MM.1S (cell line): ENCODE measurements at places on chromosomes 6 and 20.
A peak's percentile ranks its signal among the peaks of the same experiment; 100 is the strongest.

- no peaks in the 10 kb centered on the region for H3K36me3 ChIP-seq
- no peak overlapping the region for H3K27ac ChIP-seq
- H3K27me3 ChIP-seq, result no peaks in the 10 kb centered on the region
- DNase-seq, result no peak
- H3K4me3 ChIP-seq, result no peak overlapping the region
- no peaks in the 10 kb centered on the region for H3K4me1 ChIP-seq
Observed at GRCh38 chr20:39862470-39862891, 826.6 kb downstream of the MAFB start.

GRCh38 chr6:63509652-63510352 lies 62.5 kb upstream of the LOC128125822 start:
- no peaks in the 10 kb centered on the region for H3K36me3 ChIP-seq
- H3K4me3 ChIP-seq, result no peak overlapping the region
- no peak overlapping the region for H3K27ac ChIP-seq

GRCh38 chr20:48026981-48027592 lies 241.8 kb upstream of the SULF2 start:
- H3K4me1 ChIP-seq, result 0 out of 2 replicates have a peak, but pooled peaks cover 4% of the 10 kb centered on the region
- no peaks in the 10 kb centered on the region for H3K27me3 ChIP-seq
- no peak for DNase-seq
- no peaks in the 10 kb centered on the region for H3K36me3 ChIP-seq

DNA sequence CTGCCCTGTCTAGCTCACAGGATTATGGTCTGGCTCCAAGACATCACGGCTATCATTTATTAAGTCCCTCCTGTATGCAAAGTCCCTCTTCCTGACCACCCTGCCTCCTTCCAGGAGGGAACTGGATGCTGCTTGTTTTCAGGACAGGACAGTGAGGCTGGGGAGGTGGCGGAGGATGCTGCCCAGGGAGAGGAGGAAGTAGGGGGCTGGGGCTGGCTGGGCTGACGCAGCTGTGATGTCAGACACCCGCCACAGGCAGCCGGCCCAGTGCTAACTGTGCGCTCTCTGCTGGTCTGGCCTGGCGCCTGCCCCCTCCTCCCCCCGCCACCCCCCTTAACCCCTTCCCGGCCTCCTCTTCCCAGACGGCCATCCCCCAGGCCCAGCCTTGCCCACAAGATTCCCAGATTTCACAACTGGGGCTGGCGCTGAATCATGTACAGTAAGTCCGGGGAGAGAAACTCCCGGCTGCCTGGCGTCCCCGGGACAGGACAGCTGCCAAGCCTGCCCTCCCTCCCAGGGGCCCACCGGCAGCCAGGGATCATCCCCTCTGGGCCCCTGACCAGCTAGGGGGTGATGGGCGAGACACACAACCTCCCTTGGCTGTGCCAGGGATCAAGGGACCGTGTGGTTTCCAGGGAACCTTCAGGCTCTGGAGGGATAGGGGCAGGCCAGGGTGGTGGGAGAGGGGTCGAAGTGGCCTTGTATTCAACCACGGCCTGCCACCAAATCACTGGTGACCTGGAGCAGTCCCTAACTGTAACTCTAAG lies 118.1 kb downstream of the CEBPB start:
- H3K27me3 ChIP-seq, result peaks cover 84% of the 10 kb centered on the region
- DNase-seq, result no peak
- H3K4me3 ChIP-seq, result no peak overlapping the region
- no peaks in the 10 kb centered on the region for H3K4me1 ChIP-seq
- H3K27ac ChIP-seq, result no peak overlapping the region
- H3K36me3 ChIP-seq, result no peaks in the 10 kb centered on the region

- no peak for DNase-seq
- H3K36me3 ChIP-seq, result no peaks in the 10 kb centered on the region
- H3K4me3 ChIP-seq, result no peak overlapping the region
- H3K4me1 ChIP-seq, result no peaks in the 10 kb centered on the region
Observed at GRCh38 chr20:40938020-40938419, 90.6 kb upstream of the TOP1 start.

DNA sequence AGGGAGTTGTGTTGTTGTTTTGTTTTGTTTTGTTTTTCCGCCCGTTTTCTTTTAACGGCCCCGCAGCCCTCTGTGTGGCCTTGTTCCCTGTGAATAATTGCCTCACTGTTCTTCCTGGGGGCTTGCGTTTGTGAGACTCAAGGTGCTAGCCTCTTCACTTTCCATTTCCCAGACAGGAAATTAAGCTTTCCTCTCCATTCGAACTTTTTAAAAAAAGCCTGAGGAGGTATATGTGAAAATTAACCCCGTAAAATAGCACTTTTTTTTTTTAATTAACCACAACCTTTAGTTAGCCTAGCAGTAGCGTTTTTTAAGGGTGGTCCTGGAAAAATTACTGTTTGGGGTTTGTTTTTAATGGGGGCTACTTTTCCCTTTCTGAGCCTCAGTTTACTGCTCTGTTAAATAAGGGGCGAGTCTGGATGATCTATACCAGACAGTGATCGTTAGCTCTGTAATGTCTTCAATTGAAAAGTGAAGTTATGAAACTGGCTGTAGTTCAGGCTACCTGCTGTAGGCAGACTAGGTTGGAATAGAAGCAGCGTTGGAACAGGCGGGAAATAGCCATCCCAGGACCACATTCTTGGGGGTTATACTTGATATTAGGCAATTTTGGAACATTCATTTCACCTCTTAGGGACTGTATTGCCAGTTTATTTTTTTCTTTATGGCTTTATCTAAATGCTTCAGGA lies 1.7 kb downstream of the STX16 start:
- no peak for DNase-seq
- peaks cover 9% of the 10 kb centered on the region; the same call in 1 of the 2 replicates for H3K4me1 ChIP-seq
- peak overlapping the region; percentile 58; the same call in 1 of the 2 replicates for H3K27ac ChIP-seq
- H3K4me3 ChIP-seq, result peak overlapping the region; percentile 100

GRCh38 chr6:34095741-34096140 lies 50.1 kb downstream of the GRM4 start:
- no peak overlapping the region for H3K4me3 ChIP-seq
- peaks cover 17% of the 10 kb centered on the region for H3K4me1 ChIP-seq
- H3K27me3 ChIP-seq, result peaks cover 44% of the 10 kb centered on the region
- no peaks in the 10 kb centered on the region for H3K36me3 ChIP-seq
- H3K27ac ChIP-seq, result no peak overlapping the region

DNA sequence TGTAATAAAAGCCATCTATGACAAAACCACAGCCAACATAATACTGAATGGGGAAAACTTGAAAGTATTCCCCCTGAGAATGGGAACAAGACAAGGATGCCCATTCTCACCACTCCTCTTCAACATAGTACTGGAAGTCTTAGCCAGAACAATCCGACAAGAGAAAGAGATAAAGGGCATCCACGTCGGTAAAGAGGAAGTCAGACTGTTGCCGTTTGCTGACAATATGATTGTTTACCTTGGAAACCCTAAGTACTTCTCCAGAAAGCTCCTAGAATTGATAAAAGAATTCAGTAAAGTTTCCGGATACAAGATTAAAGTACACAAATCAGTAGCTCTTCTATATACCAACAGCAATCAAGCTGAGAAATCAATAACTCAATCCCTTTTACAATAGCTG lies 14.0 kb upstream of the RUNX2 start:
- no peaks in the 10 kb centered on the region for H3K36me3 ChIP-seq
- no peak overlapping the region for H3K27ac ChIP-seq

DNA sequence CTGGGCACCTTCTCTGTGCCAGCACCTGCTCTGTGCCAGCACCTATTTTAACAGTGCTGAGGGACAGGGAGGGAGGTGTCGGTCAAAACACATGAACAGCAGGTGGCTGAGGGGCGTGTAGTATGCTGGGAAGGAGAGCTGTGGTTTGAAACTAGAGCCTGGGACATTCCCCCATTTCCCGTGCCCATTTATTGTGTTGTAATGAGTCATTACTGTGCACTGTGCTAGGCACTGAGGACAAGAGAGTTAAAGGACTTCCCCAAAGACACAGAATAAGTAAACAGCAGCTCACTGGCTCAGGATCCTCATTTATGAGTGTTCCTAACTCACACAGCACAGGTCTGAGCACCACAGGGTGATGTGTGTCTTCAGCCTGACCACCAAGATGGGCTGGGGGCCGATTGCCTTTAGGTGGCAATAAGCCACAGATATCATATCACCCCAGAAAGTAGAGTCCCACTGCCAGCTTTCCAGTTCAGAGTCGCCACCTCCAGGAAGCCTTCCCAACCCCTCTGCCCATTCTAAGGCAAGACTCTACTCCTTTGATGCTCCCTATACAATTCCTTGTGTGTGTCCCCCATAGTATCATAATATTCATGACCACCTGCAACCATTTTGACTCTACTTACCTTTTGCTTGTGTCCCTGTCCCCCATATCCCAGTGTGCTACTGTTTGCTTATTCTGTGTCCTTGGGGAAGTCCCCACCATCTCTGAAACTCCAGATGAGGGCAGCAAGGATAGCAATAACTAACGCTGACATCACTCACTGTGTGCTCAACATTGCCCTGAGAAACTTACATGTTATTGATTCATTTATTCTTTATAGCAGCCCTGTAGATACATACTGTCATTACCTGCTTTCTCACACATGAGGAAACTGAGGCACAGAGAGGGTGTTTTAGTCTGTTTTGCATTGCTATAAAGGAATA lies 87.3 kb downstream of the TOX2 start:
- H3K27me3 ChIP-seq, result no peaks in the 10 kb centered on the region
- H3K4me1 ChIP-seq, result peaks cover 38% of the 10 kb centered on the region
- H3K4me3 ChIP-seq, result peak overlapping the region; percentile 31

DNA sequence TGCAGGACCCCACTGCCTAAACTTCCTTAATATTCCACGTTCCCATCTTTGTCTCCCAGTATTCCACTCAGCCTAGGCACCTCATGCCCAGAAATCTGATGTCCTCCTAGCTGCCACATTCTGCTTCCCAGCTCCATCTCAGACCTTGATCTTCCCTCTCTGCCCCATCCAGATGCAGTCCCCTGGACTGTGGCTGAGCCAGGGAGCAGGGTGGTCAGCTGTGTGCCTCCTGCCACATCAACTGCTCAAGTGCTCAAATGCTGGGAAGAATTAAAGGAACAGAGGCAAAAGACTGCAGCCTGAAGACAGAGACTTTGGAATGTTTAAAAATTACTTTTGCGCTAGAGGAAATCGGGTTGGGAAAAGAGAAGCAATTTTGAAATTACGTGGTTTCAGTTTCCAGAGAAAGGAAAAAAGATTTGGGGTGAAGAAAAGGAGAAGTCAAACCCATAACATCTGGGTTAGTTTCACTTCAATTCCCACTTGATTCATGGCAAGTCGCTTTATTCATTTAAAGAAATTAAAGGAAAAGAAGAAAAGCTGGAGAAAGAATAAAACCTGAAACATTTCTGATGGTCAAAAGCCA lies 704.8 kb downstream of the PTPRT start:
- H3K27me3 ChIP-seq, result no peaks in the 10 kb centered on the region
- H3K27ac ChIP-seq, result no peak overlapping the region
- H3K36me3 ChIP-seq, result no peaks in the 10 kb centered on the region
- no peak for DNase-seq
- no peak overlapping the region for H3K4me3 ChIP-seq
- no peaks in the 10 kb centered on the region for H3K4me1 ChIP-seq

DNA sequence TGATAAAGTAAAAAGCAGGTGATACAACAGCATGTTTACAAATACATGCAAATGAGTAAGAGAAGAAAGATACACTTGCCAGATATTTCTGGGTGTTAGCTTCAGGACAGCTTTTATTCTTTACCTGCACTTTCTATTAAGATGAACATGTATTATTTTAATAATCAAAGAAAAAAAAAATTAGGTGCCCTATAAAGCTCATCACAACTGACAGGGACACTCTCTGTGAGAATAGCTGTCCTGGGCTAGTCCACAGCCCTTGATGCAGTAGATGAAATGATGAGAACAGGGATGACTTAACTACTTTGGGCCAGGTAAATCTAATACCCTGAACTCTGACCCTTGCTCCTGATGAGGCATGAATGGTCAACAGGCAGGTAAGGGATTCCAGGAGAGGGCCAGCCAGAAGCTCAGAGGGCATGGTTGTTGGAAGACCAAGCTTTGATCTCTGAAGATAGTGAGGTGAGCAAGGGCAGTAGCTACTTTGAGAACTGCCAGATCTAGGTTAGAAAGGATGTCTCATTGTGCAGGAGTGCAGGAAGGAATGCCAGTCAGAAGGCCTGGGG lies 15.6 kb downstream of the NSFL1C start:
- H3K27ac ChIP-seq, result no peak overlapping the region
- no peak overlapping the region for H3K4me3 ChIP-seq
- DNase-seq, result no peak
- H3K4me1 ChIP-seq, result no peaks in the 10 kb centered on the region
- H3K27me3 ChIP-seq, result no peaks in the 10 kb centered on the region

DNA sequence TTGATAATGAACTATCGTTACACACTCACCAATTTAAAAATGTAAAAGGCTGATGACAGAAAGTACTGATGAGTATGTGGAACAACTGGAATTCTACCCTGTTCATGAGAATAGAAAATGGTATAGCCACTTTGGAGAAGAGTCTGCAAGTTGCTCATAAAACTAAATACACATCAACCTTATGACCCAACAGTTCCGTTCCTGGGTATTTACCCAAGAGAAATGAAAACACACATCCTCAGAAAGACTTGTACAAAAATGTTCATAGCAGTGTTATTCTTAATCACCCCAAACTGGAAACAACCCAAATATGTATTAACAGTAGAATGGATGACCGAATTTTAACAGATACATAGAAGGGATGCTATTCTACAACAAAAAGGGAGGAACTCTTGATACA lies 145.7 kb upstream of the LRFN2 start:
- H3K4me3 ChIP-seq, result no peak overlapping the region
- H3K27ac ChIP-seq, result no peak overlapping the region
- no peak for DNase-seq
- H3K4me1 ChIP-seq, result no peaks in the 10 kb centered on the region

DNA sequence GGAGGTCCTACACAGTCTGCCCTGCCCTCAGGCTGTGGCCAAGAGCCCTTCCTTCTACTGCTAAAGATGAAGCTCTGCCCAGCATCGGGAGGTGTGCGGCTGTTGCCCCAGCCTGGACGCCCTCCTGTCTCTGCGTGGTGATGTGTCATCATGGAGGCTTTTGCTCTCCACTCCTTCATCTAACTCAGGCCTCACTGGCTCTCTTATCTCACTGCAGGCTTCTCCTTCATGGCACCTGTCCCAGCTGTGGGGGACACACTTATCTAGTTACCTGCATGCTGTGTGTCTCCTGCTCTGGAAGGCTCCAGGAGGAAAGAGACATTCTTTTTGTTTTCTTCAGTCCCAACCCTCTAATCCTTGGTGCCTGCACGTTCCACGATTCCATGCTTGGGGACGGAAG lies 89.1 kb downstream of the PSMG4 start:
- no peak for DNase-seq
- H3K4me1 ChIP-seq, result peaks cover 15% of the 10 kb centered on the region
- H3K27me3 ChIP-seq, result no peaks in the 10 kb centered on the region
- H3K27ac ChIP-seq, result no peak overlapping the region
- no peak overlapping the region for H3K4me3 ChIP-seq

- no peaks in the 10 kb centered on the region for H3K36me3 ChIP-seq
- DNase-seq, result no peak
- H3K4me3 ChIP-seq, result no peak overlapping the region
- no peaks in the 10 kb centered on the region for H3K27me3 ChIP-seq
Observed at GRCh38 chr6:73743081-73743480, 47.1 kb downstream of the CD109 start.

- no peaks in the 10 kb centered on the region for H3K27me3 ChIP-seq
- no peak overlapping the region for H3K4me3 ChIP-seq
- no peak for DNase-seq
- no peak overlapping the region for H3K27ac ChIP-seq
- no peaks in the 10 kb centered on the region for H3K36me3 ChIP-seq
Observed at GRCh38 chr20:51574248-51575033, 31.9 kb upstream of the NFATC2 start.
